Endodermal cell (in vitro differentiated cells): ENCODE measurements at places on chromosomes 6 and 20. TPM values are rescaled to one million over a fixed set of nuclear protein-coding genes. Genes with fewer than 3 reads are reported as not detected.

Gene NR2E1
- not detected in 2 replicates for total RNA-seq

Gene MTO1
- 17.3 to 22.4 TPM (median 21.5 TPM) in 3 replicates for total RNA-seq

Gene TTK
- 30.7 to 47.8 TPM (median 45.0 TPM) in 3 replicates for total RNA-seq

Gene TPX2
- total RNA-seq, result 108 and 119 TPM in 2 replicates

Gene CST4
- 1.9 to 2.3 TPM in 2 of 3 replicates, not detected in the other for total RNA-seq
